Right ventricle myocardium inferior (tissue), 1 donor: ENCODE measurements at places on chromosomes 3 and 15.

- DNase-seq: peak; percentile 86
These were observed 2.9 kb upstream of the USP3 start for GRCh38 chr15:63501256-63502089.

- DNase-seq: no peak
These were observed 311.2 kb upstream of the NAALADL2 start for GRCh38 chr3:174547801-174548435.

DNA sequence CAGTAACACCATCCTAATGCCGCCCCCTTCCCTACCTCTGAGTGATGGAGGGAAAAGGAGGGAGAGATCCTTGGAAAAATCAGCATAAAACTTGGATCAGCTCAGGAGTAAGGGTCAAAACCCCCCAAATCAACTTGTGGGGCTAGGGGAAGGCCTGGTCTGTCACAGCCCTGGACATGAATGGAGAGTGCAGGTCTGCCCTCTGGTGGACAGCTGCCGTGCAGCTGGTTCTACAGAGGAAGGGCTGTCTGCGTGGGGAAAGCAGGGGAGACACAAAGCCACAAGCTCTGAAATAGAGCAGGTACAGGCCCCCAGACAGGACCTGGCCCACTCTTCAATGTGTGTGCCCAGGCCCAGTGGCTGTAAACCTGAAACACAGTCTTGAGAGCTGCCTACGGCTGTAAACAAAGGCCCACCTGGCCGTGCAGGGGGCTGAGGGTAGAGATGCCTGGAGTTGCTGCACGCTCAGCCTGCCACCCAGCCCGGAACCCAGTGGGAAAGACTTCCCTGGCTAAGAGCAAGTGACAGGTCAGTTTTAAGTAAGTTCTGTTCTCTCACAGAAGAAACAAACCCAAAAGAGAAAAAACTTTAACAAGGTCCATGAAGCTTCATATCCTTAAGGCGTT, 16.4 kb downstream of the CLK3 start:
- no peak for DNase-seq

- no peak for DNase-seq
These were observed 354.9 kb upstream of the ADAMTS9 start for GRCh38 chr3:65042675-65043074.
